ENCODE measurements at places on chromosomes 4 and X.

GRCh38 chr4:39706334-39706733 is 8.4 kb downstream of the UBE2K start:
- no peaks in the 10 kb centered on the region for H3K27me3 ChIP-seq
- H3K4me1 ChIP-seq, result peaks cover 21% of the 10 kb centered on the region
- peaks cover 20% of the 10 kb centered on the region for H3K36me3 ChIP-seq

GRCh38 chrX:97332963-97333362 is 449.3 kb downstream of the RPA4 start:
- no peaks in the 10 kb centered on the region for H3K4me1 ChIP-seq
- no peaks in the 10 kb centered on the region for H3K27me3 ChIP-seq
- H3K4me3 ChIP-seq, result no peak overlapping the region
- no peak overlapping the region for H3K27ac ChIP-seq
- H3K36me3 ChIP-seq, result no peaks in the 10 kb centered on the region

DNA sequence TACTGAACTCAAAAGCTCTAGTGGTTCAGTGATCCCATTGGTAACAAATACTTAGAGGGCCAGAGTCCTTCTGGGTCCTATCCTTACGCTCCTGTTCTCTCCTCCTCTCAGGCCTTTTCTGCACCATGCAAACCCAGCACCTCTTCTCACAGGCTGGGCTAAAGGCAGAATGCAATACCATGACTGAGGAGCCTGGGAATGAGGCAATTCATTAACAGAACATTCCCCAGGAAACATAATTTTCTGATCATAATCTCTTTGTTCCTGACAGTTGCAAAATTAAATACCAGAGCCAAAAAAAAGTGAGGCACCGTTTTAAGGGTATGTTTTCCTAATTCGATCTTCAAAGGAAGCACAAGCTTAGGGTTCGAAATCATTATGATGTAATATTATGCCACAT is 9.0 kb downstream of the SORBS2 start:
- no peaks in the 10 kb centered on the region for H3K4me1 ChIP-seq
- no peaks in the 10 kb centered on the region for H3K36me3 ChIP-seq

DNA sequence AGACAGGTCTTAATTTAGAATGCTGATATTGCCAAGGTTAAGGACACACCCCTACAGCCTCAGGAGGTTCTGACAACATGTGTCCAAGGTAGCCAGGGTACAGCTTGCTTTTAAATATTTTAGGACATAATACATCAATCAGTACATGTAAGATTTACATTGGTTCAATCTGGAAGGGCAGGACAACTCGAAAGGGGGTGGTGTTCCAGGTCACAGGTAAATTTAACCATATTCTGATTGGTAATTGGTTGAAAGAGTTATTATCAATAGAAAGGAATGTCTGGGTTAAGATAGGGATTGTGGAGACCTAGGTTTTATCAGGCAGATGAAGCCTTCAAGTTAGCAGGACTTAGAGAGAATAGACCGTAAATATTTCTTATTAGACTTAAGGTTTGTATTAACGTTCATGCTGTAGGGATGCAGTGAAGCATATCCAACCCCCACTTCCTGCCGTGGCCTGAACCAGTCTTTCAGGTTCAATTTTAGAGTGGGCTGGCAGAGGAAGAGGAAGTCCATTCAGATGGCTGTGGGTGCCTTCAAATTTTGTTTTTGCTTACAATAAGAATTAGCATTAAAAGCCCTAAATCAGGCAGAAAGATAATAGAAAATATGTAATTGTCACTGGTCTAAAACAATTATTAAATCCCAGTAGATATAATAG is 136.5 kb upstream of the GALNTL6 start:
- no peak overlapping the region for H3K27ac ChIP-seq
- H3K27me3 ChIP-seq, result no peaks in the 10 kb centered on the region
- no peak overlapping the region for H3K4me3 ChIP-seq
- H3K36me3 ChIP-seq, result no peaks in the 10 kb centered on the region

DNA sequence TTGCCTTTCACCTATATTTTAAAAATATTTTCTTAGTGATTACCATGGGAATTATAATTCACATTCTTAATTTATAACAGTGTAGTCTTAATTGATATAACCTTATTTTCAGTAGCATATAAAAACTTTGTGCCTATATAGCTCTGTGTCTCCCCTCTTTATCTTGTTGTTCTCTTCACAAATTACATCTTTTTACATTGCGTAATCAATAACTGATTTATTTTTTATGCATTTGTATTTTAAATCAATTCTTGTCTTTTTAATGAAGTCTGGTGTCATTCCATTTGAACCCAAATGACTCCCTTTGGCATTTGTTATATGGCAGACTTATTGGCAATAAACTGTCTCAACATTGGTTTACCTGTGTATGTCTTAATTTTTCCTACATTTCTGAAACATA is 137.0 kb downstream of the SH3BGRL start:
- no peaks in the 10 kb centered on the region for H3K4me1 ChIP-seq
- DNase-seq, result no peak
- no peaks in the 10 kb centered on the region for H3K36me3 ChIP-seq

- H3K36me3 ChIP-seq, result peaks cover 3% of the 10 kb centered on the region
- no peak overlapping the region for H3K27ac ChIP-seq
- DNase-seq, result peak; percentile 14
- no peak overlapping the region for H3K4me3 ChIP-seq
Measured at GRCh38 chr4:2285613-2286381, 23.9 kb upstream of the MXD4 start.

- peak overlapping the region; percentile 45 for H3K4me3 ChIP-seq
- peaks cover 60% of the 10 kb centered on the region for H3K4me1 ChIP-seq
- peak overlapping the region; percentile 88 for H3K27ac ChIP-seq
- no peaks in the 10 kb centered on the region for H3K27me3 ChIP-seq
- H3K36me3 ChIP-seq, result no peaks in the 10 kb centered on the region
Measured at GRCh38 chrX:124341396-124342132, 4.8 kb upstream of the SH2D1A start.

- H3K27me3 ChIP-seq, result peaks cover 8% of the 10 kb centered on the region
- no peak for DNase-seq
- H3K27ac ChIP-seq, result no peak overlapping the region
- no peak overlapping the region for H3K4me3 ChIP-seq
Measured at GRCh38 chr4:145186729-145187128, 6.3 kb upstream of the OTUD4 start.

DNA sequence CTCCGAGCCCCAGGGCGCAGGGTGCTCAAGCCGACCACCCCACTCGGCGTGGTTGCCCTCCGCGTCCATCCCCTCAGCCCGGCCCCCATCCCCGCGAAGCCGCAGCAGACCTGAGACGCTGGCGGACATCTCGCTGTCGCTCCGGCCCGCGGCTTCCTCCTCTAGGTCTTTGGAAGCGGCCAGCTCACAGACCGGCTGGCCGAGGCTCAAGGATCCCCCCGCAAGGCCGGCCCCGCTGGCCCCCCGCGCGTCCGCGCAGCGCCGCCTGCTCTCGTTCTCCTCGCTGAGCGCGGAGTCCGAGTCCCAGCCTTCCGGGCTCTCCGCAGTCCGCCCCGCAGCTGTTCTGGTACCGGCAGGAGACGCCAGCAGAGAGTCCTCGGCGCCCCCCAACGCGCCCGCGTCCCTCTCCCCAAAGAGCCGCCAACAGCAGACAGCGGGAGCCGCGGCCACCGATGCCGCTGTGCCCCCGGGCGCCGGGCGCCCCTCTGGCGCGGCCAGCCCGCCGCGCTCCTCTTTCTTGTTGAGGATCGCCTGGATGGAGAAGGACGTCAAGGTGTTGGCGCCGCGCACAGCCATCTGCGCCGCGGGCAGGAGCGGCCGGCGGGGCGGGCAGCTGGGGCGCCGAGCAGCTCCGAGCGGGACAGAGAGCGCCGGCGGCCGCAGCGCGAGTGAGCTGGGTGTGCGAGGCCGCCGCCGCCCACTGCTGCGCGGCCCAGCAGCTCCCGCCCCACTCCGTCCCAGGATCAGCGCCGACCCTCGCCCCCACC is at the start of gene NKX3-2:
NKX3-2 (minus strand) TSS at position 670 of the 767 bp plus-strand sequence; CDS start at position 576, 94 bp downstream.
- peak within 1 kb of the TSS; percentile 72 for H3K4me3 ChIP-seq
- H3K27me3 ChIP-seq, result peaks cover 97% of the 10 kb centered on the region
- peak within 1 kb of the TSS; percentile 33 for H3K27ac ChIP-seq
- H3K36me3 ChIP-seq, result peaks cover 19% of the 10 kb centered on the region

- no peak overlapping the region for H3K27ac ChIP-seq
- H3K4me1 ChIP-seq, result no peaks in the 10 kb centered on the region
- no peaks in the 10 kb centered on the region for H3K36me3 ChIP-seq
Measured at GRCh38 chr4:126465341-126465740, 1150.6 kb downstream of the FAT4 start.

- H3K27ac ChIP-seq, result no peak overlapping the region
- DNase-seq, result no peak
- H3K4me3 ChIP-seq, result no peak overlapping the region
- peaks cover 10% of the 10 kb centered on the region for H3K4me1 ChIP-seq
Measured at GRCh38 chrX:42442745-42443144, 335.2 kb downstream of the PPP1R2C start.

- no peak overlapping the region for H3K4me3 ChIP-seq
- no peaks in the 10 kb centered on the region for H3K27me3 ChIP-seq
- no peak overlapping the region for H3K27ac ChIP-seq
Measured at GRCh38 chr4:149719357-149719756, 96.3 kb downstream of the IQCM start.

DNA sequence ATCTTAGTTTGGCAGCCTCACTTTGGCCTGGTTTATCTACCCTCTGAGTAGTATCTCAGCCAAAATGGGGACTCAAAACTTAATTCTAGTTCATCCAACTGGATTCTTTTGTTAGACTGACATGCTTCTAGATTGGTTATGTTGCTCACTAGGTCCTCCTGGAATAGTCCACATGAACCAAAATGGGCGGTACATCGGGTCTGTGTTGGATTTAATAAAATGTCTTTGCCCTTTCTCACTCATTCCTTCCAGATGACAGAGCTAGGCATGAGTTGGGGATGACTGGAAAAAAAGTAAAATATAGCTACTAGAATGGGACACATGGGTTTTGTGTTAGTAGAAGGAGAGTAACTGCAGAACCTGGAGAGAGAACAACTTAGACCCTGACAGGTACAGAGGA is 247.9 kb downstream of the CCSER1 start:
- no peaks in the 10 kb centered on the region for H3K27me3 ChIP-seq
- no peaks in the 10 kb centered on the region for H3K36me3 ChIP-seq
- no peak overlapping the region for H3K4me3 ChIP-seq

DNA sequence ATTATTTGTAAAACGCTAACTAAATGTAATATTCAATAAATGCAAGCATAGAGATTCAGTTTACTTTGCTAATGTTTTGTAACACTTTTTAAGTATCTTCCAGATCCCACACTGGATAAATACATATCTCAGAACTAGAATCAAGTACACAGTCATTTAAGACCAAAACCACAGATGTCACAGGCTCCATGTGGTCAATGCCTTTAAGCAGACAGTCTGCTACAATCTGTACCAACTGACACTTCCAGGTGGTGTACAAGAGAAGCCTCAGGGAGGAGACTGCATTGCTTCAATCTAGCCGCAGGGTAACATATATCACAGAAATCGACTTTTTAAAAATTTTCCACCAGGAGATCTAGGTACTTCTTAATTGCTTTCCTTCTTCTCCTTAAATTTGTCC is 229.6 kb upstream of the DIAPH2 start:
- no peaks in the 10 kb centered on the region for H3K4me1 ChIP-seq
- H3K4me3 ChIP-seq, result no peak overlapping the region
- H3K27me3 ChIP-seq, result no peaks in the 10 kb centered on the region
- DNase-seq, result no peak
- H3K36me3 ChIP-seq, result no peaks in the 10 kb centered on the region

DNA sequence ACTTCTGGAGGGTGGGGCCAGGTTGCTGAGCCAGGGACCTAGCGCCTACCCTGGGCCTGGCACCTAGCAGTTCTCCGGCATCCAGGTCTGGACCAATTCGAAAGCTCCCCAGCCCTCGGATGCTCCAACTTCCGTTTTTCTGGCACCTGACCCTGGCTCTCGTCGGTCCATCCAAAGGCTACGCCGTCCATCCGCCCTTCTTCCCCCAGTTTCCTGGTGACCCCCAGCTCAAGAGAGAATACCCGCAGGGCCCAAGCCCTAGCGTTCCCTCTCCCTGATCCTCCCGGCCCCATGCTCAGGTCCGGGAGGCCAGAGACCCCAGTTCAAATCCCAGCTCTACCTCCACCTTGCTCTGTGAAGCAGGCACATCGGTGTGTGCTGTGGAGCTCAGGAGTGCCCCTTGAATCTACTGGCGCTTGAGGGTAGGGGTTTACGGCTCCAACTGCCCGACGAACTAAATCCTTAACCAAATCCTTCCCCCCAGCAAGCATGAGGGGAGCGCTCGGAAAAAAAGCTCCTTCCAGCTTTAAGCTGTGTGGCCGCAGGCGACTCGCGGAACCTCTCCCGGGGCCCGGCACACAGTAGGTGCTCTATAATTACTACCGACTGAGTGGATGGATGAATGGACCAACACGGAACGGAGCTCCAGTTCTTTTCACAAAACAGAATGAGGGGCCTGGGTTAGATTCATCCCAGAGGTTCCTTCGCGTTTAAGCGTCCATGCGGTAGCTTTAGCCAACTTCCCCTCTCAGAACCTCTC is 1.1 kb downstream of the CRMP1 start:
- H3K27ac ChIP-seq, result no peak overlapping the region
- no peak for DNase-seq
- no peaks in the 10 kb centered on the region for H3K36me3 ChIP-seq
- H3K4me3 ChIP-seq, result no peak overlapping the region
- peaks cover 3% of the 10 kb centered on the region for H3K4me1 ChIP-seq
- peaks cover 71% of the 10 kb centered on the region for H3K27me3 ChIP-seq

- no peaks in the 10 kb centered on the region for H3K27me3 ChIP-seq
- no peaks in the 10 kb centered on the region for H3K36me3 ChIP-seq
- H3K4me1 ChIP-seq, result no peaks in the 10 kb centered on the region
- H3K27ac ChIP-seq, result no peak overlapping the region
- DNase-seq, result no peak
Measured at GRCh38 chr4:60443068-60443467, 757.1 kb upstream of the ADGRL3 start.

GRCh38 chr4:146123231-146123630 is 52.3 kb upstream of the LSM6 start:
- H3K4me3 ChIP-seq, result no peak overlapping the region
- no peaks in the 10 kb centered on the region for H3K4me1 ChIP-seq
- no peak for DNase-seq
- H3K36me3 ChIP-seq, result no peaks in the 10 kb centered on the region

DNA sequence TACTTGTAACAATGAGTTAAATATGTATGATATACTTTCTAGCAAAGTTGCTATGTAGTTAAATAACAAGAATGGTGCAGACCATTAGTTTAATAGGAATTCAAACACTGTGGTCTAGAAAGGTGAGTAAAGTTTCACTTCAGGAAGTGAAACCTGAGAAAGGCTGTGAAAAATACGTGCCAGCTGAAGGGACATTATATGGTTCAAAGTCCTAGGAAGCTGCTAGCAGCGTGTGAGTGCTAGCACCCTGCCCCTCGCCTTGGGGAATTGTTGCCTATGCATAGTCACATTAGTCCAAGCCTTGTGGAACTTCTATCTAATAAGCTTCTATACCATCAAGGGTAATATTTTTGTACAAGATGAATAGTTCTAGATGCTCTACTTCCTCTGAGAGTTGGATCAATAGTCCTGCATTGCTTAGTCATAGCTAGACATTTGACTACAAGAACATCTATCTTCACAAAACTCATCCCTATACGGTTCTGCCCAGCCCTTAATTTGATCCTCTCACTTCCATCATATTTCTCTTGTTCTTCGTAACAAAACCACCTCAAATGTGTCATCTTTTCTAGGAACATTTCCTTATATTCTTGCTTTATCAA is 45.8 kb upstream of the ARSJ start:
- no peaks in the 10 kb centered on the region for H3K27me3 ChIP-seq
- no peak overlapping the region for H3K4me3 ChIP-seq
- H3K4me1 ChIP-seq, result no peaks in the 10 kb centered on the region
- no peak overlapping the region for H3K27ac ChIP-seq
- no peak for DNase-seq

GRCh38 chrX:13515211-13515930 is 54.0 kb upstream of the EGFL6 start:
- DNase-seq, result no peak
- H3K36me3 ChIP-seq, result no peaks in the 10 kb centered on the region
- H3K4me1 ChIP-seq, result no peaks in the 10 kb centered on the region
- no peak overlapping the region for H3K27ac ChIP-seq
- no peaks in the 10 kb centered on the region for H3K27me3 ChIP-seq
- no peak overlapping the region for H3K4me3 ChIP-seq
